ENCODE measurements at places on chromosomes 2 and 18.

- no peak for DNase-seq
Measured at GRCh38 chr2:197088694-197089093, 162.2 kb upstream of the PGAP1 start.

DNA sequence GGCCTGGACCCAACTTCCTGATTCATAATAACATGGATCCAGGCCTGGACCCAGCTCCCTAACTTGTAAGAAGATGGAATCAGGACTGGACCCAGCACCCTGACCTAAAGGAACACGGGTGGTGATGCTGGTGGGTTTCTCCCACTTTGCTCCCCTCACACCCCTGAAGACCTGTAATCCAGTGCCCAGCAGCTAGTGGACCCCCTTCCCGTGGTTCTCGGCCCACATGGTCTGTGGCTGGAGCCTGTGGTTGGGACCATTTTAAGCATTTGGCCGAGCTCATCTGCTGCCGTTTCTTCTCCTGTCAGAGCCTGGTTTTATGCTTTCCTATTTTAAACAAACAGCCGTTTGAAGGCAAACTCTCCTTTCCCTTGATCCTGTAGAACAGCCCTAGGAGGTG, 232.8 kb downstream of the EIPR1 start:
- no peak for DNase-seq

DNA sequence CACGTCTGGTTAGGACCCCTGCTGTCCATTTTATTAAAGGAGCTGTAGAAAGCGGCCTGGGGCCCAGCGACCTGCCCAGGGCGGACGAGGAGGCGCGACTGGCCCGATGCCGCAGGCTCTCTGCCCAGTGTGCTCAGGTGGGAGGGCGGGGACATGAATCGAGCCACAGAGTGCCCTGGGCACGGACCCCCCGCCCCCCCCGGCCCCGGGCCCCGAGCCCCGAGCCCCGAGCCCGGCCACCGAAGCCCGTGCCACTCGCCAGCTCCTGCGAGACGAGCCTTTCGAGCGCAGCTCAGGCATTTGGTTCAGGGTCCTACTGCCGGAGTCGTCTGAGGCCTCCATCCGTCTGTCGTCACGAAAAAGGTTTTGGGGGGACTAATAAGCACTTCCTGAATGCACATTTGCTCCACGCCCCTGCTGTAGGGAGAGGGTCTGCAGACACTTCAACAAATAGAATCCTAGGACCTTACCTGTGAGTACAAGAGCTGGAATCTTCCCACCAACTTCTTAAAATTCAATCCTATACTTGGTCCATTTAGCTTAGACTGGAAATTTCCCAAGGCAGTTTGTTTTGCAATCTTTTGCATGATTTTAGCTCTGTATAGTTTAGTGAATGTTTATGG, 602 bp upstream of the ADAM17 start:
- DNase-seq = peak; percentile 40

- DNase-seq = no peak
Measured at GRCh38 chr2:2777213-2777612, 446.1 kb upstream of the MYT1L start.

DNA sequence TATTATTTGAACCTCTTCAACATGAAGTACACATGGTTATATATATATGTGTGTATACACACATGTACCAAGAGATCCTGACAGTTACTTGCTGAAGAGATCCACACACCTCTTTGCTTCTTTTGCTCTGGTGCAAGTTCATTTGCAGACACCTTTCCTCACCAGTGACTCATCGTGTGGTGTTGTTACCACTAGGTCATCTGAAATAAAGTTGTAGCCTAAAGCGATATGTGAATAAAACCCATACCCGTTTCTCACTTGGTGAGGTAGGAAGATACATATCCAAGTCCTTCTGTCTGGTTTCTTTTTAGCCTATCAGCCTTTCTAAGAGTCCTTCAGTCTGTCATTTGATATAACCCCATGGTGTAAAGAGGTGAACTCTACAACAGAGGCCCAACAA, 379.4 kb upstream of the RAB12 start:
- DNase-seq = no peak

- DNase-seq = no peak
Measured at GRCh38 chr2:217077831-217078407, 218.1 kb upstream of the TNP1 start.

- no peak for DNase-seq
Measured at GRCh38 chr2:111977240-111977639, 77.8 kb upstream of the TMEM87B start.

DNA sequence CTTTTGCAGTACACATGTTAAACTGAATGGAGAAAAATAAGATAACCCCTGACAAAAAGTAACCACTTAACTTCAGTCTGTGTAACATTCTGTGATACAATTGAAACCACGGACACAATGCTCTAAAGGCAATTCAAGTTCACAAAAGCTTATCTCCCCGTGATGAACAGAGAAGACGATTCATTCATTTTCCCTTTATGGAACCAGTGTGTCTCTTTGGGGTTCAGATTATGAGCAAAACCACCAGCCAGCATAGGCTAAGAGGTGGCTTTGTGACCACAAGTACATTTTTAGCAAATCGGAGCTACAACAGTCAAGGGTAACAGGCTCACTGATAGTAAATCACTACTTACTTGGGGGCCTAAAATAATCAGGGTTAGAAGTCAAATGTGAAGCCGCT, 120.6 kb upstream of the SMAD7 start:
- DNase-seq = no peak

DNA sequence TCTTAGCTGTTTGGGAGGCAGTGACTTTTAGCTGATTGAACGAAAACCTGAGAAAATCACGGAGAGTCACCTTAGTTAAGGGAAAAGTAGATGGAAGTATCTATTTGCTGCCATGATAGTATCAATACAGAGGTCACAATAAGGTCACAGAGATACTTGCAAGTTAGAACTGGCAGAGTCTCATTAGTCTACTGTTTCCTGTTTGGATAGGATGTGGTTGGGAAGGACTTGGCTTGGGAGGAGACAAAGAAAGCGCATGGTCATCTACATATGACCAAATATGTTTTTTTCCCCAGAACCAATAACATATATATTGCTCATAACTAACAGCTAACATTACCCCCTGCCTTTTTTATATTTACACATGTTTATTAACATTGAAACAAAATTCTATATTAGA, 78.4 kb upstream of the AQP4 start:
- DNase-seq = no peak

DNA sequence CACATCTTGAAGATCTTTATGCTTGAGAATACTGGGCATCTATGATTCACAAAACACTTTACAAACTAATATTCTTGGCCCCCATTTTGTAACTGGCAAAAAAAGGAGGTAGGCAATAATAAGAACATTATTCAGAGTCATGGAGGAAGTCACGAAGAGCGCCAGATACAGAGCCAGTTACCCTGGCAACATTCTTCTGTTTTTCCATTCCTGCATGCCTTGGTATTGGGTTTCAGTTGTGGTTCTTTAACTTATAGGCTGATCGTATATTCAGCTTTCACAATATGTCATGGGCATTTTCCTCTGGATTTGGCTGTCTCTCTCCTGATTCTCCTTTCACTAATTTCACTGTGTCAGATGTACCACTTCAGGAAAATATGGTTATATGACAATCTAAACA, 234.7 kb downstream of the HRH4 start:
- DNase-seq = no peak

DNA sequence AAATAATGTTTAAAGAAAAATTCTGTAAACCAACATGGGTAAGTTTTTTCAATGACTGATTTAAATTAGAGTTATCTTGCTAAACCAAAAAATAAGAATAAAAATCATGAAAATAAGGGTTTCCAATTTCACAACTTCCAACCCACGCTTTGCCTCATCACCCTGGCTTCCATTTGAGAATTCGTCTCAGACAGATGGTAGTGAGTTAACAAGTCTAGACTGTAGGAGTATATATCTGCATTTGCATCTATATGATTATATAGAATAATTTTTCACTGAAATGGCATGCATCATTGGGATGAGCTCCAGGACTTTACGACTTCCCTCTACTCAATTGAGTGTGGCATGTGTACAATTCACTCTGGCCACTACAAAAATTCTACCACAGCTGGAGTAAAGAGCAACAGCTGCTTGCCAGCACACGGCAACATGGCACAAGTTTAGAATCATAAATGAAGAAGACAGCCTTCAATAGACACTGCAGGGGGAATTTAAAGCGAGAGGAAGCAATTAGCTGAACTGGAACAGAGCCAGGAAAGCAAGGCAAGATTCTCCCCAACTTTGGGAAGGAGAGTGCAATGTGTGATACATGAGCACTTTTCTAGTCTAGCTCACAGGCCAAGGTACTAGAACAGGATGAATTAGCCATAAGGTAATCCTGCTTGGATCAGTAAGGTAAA, 1673.5 kb upstream of the CELF4 start:
- no peak for DNase-seq

- DNase-seq = no peak
Measured at GRCh38 chr18:58831606-58832005, 33.1 kb upstream of the ZNF532 start.

- DNase-seq = no peak
Measured at GRCh38 chr2:10932345-10933151, 20.8 kb downstream of the KCNF1 start.

DNA sequence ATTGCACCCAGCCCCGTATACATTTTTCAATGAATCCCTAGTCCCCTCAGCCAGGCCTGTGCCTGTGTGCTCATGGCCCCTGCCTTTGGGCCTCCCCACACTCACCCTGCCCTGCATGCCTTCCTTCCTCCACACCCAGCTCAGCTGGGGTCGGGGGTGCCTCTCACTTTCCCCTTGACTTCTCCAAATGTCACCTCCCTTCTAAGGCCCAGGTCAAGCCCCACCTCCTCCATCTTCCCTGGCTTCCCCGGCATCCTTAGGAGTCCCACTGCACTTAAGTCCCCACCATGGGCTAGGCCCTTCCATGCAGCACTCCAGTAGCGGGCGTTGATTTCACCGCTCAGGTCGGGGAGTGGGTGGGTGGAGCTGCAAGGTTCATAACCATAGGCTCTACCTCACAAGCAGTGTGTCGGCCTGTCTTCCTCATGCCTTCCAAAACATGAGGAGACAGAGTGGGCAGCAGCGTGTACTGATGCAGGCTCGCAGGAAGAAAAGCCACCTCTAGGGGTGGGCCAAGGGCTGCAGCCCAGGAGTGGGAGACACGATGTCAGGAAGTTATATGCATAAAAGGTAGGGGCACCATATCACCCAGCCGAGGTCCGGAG, 47.7 kb downstream of the DNMT3A start:
- DNase-seq = no peak

GRCh38 chr2:127573771-127574170, 38.3 kb downstream of the MYO7B start:
- no peak for DNase-seq

DNA sequence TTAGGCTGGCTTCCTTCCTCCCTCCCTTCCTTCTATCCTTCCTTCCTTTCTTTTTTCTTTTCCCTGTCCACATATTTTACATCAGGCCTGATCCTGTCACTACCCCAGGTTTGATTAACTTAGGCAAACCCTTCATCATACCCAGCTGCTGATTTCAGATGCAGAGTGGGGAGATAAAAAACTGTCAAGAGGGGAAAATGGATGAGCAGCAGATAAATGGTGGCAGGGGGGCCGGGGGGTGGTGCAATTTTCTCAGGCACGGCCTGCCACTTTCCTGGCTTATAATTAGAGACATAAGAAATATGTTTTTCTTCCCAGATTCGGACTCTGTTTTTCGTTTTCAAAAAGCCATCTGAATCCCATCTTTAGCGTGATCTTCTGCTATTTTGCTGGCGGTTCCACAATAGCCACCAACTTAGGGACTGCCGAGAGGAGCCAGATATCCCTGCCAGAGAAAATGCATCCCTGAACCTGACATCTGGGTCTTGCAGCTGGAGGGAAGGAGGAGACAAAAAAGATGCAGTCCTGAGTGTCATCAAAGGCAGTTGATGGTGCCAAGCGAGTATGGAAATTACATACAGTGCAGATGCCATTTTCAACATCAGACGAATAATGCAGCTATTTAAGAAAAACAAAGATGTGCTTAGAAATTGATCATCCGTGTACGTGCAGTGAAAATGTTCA, 49.9 kb downstream of the CXCR4 start:
- DNase-seq = no peak

- DNase-seq = peak; percentile 2
Measured at GRCh38 chr2:152861349-152861942, 143.0 kb downstream of the ARL6IP6 start.

- DNase-seq = no peak
Measured at GRCh38 chr18:32576296-32576916, 105.7 kb upstream of the GAREM1 start.

DNA sequence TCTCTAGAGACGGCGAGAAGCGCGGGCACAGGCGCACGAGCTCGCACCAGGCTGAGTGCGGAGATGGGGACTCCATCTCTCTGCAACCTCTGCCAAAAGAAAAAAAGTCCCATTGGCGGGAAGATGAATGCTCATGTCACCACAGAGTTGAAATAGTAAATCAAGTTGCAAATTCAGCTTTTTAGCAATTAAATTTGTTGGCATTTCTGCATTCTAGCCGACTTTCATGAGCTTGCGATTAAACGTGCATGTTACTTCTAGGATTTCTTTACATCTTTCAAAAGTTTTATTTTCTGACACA, 588 bp downstream of the CHAC2 start:
- peak; percentile 33 for DNase-seq

DNA sequence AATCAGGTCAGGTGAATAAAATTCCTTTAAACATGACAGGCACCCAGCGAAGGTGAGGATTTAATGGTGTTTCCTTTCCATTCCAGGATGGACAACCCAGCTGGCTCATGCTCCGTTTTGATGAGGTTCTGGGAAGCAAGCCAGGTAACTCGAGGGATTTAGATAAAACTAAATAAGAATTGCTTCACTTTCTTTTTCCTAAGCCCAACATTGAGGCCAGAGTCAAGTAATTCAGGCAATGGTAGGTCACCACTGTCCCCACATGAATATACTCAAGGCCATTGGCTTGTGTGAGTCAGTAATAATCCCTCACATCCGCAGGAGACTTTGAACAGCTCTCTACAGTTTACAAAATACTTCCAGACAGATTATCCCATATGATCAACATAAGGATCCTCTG, 16.2 kb upstream of the LRATD1 start:
- no peak for DNase-seq

DNA sequence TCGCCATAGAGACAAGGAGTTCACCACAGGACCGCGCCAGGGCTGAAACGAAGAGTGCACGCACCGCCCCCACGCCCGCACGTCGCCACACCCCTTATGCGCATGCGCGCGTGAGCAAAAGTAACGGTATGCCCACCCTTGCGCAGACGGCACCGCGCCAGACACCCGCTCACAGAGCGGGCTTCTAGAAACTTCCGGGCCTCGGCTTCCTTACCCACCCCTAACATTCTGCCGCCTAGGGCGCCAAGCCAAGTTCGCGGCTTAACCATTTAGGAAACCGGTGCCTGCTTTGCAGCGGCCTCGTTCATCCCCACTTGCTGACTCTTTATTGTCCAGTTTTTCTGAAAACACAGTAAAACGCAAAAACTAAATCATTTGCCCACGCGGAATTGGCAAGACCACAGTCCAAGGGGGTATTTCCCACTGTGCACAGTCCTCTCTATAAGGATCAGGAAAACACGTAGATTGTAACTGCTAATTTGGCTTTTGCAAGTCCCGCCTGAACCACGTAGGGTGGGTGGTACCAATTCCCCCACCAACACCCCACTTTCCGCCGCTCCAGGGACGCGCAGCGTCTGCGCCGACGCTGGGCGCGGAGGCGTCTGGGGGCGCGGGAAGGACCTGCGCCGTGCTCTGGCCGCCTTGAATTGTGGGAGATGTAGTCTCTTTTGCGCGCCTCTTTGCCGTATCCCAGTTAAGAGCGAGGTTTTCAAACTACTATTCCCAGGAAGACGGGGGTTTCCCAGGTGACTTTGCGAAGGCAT, at the start of the genes FBXO15 and TIMM21:
Gene FBXO15, minus strand, starts transcription at position 56 of the 764 bp plus-strand sequence. Its CDS starts 49 bp downstream, at position 7.
Gene TIMM21, plus strand, starts transcription at position 745 of the 764 bp plus-strand sequence. CDS start 286 bp downstream, outside the sequence.
- peak; percentile 89 for DNase-seq

- DNase-seq = no peak
Measured at GRCh38 chr2:21268197-21268877, 144.6 kb downstream of the TDRD15 start.
